ENCODE measurements at places on chromosomes 2 and 18.

GRCh38 chr2:215535741-215536140 lies 99.9 kb upstream of the FN1 start:
- DNase-seq, result no peak

DNA sequence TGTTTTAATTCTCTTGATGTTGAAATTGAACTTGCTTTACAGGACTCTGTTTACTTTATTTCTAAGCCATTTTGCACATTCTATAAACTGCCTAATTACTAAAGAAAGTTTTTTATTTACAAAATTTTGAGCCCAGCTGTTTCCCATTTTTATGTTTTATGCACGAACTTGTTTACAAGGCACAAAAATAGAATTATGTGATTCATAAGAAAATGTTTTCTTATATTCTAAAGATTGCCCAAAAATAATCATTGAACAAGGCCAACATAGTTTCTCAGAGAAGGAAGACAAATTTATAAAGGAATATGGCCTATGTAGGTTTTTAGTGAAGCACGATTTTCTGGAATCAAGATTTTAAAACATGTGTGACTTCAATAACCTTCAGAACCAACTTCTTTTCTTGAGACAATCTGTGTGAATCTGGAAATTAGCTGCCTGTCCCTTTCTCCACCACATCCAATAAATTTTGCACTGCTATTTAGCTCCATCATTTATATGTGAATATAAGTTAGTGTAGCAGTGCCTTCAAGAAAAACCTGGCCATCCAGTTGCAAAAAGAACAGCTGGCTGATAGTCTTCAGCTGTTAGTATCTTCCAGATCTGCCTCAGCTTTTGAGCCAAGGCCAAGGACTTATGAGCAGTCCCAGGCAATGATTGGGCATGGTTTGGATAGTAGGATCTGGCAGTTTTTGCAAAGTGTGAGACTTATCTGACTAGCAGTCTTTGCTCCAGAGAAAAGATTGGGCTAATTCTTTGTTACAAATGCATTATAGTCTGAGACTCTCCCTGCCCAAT lies 253.2 kb upstream of the COL3A1 start:
- DNase-seq, result no peak

DNA sequence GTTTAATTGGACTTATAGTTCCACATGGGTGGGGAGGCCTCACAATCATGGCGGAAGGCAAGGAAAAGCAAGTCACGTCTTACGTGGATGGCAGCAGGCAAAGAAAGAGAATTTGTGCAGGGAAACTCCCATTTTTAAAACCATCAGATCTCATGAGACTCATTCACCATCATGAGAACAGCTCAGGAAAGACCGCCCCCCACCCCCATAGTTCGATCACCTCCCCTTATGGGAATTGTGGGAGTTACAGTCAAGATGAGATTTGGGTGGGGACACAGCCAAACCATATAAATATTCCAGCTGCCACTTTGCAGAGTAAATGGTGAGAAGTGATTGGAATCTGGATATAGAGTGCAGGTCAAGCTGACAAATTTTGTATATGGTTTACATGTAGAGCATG lies 187.4 kb downstream of the ARL4C start:
- no peak for DNase-seq

- DNase-seq, result no peak
Observed at GRCh38 chr2:52931660-52932059, 835.9 kb upstream of the CHAC2 start.

DNA sequence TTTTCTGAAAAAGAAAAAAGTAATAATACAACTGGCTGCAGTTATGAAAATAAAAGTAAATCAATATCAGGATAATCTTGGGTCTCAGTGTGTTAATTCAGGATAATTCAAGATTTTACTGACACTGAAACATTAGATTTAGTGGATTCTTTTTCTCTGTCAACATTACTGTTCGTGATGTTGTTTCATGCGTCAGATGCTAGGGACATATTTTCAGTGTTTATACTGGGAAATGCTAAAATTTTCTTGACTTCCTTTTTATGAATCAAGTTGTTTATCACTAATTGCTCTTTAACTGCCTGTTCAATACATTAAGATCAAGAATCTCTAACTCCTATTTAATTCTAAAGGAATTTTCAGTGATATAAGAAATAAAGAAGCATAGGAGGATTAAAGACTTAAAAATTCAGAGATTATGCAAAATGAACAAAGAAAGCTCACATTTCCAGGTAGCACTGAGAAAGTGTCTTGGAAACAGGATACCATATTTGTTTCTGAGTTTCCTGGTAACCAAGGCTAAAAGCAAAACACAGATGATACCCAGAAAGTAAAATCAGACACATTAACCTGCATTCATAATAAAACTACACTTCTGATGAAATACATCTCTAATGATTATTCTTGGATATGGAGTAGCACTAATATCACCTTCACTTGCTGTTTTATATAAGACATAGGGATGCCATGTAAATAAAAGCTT lies 174.0 kb downstream of the ARL4C start:
- DNase-seq, result no peak

DNA sequence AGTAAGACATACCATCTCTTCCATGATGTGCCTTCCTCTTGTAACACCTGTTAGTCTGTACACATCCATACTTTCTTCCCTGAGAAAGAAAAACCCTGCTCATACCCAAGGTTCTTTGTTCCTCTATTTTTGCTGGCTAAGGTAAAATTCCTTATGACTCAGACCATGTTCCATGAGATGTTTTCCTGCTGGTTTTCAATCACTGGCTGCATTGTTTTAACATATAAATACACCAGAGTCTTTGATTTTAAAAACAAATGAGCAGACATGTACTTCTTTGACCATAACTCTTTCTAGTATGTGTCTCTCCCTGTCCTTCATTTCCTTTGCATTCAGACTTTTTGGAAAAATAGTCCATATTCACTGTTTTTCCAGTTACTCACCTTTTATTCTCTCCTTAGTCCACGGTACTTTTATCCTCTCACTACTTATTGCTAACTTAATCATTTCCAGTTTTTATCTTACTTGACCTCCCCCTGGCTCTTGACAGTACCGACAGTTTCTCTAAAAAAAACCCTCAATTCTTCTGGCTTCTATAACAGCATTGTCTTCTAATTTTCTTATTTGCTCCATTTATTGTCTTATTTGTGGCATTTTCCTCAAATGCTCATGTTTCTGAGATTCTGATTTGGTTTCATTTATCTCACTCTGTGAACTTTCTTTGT lies 4.3 kb downstream of the VAPA start:
- DNase-seq, result no peak

DNA sequence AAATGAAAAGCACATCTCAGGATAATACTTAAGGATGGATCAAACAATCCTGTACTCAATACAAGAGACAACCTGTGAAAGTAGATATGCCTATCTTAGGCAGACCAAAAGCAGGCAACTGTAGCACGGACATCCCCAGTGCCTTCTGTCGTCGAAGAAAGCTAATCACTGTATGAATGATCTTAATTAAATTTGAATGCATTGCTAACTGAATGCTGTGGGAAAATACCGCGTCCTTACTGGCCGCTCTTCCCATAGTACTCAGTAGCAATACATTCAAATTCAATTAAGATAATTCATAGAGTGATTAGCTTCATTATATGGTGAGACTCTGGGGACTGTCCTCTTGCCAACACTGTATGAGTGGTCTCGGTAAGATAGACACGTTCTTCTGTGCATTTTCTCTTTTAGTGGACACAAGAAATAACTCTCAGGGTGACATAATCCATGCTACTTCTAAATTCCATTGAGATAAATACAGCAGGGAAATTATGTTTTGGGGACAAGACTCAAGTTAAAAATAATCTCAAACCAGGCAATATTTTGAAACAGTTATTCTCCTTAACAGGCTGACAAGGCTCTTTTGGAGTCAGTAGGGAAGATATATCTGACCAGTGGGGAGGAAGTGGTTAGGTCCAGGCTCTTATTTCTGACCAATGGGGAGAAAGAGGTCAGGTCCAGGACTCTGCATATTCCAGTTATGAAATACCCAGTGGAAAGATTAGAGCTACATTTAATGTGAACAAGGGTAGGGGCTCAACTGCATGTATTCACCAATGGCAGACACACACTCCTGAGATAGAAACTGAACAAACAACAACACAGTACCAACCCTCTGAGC lies 97.3 kb downstream of the DOCK10 start:
- no peak for DNase-seq

- DNase-seq, result no peak
Observed at GRCh38 chr2:17538022-17538843, 2.3 kb upstream of the VSNL1 start.

- DNase-seq, result no peak
Observed at GRCh38 chr2:39499336-39499735, 62.3 kb upstream of the MAP4K3 start.

DNA sequence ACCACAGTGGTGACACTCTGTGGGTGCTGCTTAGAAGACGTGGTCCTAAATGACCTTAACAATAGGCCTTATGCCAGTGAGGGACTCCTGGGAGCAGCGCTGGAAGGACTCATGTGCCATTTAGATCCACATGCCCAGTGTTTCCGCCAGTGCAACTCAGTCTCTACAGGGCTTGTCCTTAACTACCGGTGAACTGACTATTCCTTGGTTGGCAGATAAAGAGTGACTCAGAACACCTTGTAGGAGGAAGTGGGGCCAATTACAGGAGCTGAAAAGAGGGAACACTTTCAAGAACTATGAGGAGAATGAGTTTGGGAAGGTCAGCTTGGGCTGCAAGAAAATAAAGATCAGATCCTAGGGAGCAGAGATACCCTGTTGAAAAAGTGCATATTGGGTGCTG lies 1.8 kb upstream of the CDK5R2 start:
- DNase-seq, result no peak

DNA sequence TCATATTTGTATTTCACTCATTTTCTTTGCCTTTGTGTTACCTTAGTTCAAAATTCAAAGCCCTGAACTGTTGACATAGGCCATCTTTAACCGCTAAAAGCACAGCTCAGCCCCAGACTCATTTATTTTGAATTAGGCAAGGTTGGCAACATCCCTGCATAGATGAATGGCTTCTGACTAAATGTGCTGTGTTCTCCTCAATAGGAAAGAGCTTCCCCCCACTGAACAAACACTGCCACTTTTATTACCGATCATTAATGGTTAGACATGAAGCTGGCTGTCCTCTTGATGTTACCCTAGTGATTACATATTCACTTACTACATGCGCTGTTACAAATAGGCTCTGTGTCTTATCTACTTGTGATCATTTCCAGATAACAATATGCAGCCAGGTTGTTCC lies 170.7 kb downstream of the ADCYAP1 start:
- no peak for DNase-seq

DNA sequence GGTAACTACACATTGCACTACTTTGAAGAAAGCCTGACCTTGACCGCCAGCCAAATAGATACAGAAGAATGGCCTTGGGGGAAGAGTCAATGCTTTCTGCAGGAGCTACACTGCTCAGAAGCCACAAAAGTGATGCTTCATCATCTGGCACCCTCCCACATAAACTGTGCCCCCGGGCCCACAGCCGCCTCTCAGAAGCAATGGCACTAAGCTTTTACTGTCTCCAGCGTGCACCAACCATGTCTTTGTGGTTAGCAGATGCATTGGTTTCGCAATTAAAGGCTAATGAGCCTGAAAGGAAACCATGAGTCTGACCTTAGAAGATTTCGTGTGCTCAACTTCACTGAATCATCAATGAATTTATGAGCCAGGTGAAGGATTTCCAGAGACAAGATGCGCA lies 209.4 kb upstream of the TRIB2 start:
- DNase-seq, result peak; percentile 91

DNA sequence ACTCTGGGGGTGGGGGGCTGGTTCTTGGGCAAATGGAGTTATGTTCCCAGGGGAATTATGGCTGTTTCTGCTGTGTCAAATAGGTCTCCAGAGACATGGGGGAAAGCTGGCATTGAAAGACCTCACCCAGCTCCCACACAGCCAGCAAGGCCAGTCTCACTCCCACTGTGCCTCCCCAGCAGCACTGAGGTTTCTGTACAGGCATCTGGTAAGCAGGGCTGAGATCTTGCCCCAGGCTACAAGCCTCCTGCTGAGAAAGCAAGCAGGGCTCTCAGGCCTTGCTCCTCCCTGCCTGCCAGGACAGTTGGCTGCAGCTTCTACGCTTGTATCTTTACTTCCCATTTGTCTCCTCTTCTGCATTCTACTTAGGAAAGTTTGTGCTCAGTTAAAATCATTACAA lies 50.5 kb upstream of the FHOD3 start:
- DNase-seq, result no peak

DNA sequence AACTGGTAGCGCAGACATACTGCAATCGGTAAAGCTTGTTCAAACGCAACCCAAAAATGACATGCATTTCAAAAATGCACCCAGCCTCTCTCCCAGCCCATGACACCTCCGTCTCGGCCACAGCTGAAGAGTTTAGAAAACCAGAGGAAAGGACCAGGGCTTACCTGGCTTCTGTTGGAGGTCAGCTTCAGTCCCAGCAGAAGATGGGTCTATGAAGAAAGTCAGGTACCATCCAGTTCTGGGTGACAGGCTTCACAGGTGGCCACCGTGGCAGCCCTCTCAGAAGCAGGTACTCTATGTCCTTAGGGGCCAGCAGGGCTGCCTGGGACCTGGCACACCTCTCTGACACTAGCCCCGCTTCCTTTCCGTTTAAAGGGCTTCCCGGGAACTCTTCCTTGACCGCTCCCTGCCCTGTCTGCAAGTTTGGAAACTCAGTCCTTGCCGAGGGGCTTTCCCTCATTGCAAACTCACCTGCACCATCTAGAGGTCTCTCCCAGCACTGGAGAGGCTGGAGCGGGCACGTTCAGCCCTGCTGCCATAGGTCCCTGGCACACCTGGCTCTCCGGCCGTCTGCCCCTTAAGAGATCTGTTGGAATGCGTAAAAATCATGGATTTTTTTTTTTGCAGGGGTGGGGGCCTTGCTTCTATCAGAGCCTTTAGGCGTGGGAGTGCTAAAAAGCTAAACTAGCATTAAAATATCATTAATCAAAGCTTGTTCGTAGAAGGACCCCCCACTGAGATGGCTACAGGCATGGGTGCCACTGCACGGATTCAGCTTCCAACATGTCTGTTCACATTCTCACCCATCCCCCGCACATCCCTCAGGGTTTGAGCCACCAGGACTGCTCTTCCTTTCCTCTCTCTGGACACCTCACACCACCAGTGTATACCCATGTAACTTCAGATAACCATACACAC lies at the start of gene EDAR:
EDAR (minus strand) TSS at position 425 of the 918 bp plus-strand sequence. CDS start 58,206 bp downstream, outside the sequence.
- DNase-seq, result no peak

- DNase-seq, result no peak
Observed at GRCh38 chr2:7012141-7012764, 95.0 kb downstream of the RNF144A start.

DNA sequence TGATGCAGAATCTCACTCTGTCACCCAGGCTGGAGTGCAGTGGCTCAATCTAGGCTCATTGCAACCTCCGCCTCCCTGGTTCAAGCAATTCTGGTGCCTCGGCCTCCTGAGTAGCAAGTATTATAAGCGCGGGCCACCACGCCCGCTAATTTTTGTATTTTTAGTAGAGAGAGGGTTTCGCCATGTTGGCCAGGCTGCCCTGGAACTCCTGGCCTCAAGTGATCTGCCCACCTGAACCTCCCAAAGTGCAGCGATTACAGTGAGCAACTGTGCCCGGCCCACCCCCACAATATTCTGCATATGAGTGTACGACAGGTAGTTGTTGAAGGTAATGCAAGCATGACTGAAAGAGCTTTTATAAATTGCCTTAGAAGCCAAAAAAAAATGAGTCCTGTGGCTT lies 1.2 kb downstream of the WDR75 start:
- no peak for DNase-seq
